NCI-H510A treated with DMSO at 0.1 percent for 48 hours (cell line): ENCODE measurements at places on chromosomes 11 and 22.

DNA sequence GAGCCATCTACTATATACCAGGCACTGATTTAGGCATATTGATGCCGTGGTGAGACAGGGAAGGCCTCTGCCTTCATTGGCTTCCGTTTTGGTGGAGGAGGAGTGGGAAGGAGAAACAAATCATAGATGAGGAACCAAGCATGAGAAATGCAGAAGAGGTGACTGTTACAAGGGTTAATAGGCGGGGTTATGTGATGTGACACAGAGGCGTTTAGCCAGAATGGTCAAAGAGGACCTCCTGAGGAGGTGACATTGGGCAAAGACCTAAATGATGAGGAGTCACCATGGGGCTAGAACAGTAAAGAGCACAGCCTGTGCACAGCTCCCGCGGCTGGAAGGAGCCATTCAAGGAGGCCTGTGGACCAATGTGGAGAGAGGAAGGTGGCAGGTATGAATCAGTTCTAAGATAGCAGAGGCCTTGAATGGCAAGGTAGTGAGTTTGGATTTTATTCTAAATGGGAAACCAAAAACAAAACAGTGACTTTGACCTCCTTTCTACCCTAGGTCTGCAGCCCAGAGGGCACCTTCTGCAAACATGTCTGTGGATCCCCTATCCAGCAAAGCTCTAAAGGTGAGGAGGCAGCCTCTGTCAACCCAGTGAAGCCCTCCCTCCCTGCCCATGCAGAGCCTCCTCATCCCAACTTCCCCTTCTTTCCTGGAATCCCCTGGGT, 11.7 kb downstream of the MAFF start:
- no peak for DNase-seq

DNA sequence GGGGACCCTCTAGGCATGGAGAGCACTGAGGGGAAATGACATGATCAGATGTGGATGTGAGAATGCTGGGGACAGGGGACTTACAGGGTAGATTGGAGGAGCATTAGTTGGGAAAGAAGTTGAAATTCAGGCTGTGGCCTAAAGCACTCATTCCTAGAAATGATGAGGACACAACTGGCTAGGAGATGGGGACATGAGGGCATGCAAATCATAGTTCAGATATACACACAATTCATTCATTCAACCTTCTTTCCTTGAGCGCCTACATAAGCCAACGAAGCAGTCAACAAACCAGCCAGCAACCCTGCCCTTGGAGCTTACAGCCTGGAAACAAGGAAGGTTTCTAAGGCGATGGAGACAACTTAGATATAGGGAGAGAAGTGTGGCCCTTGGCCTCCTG, 14.2 kb downstream of the CSF2RB start:
- no peak for DNase-seq

DNA sequence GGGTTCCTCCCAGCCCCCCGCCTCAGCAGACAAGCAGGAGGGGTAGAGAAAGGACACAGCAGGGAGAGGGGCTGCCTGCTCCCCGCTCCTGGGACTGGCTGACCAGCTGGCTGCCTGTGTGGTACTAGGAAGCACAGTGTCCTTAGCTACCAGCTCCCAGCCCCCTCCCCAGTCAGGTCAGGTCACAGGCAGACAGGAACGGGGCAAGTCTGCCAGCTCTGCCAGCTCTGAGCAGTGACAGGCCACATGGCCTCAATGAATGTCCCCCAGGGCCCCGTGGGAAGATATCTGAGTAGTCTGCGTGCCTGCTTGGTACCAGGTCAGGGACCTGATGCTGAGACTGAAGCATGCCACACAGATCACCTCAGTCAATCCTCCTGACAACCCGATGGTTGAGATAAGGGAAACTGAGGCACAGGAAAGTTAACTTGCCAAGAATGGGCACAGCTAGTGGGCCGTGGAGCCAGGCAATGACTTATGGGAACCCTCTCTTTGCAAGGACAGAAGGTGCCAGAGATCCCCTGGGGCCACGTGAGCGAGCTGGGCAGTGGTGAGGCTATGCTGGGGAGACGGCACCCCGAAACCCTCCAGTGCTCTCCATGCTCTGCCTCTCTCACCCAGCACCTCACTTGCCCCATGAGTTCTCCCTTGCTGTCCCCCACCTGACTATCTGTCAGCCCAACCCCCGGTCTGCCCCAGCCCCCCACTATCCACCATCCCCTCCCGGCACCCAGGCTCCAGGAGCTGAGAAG, 13.8 kb upstream of the MFNG start:
- no peak for DNase-seq

- no peak for DNase-seq
Observed at GRCh38 chr22:43337385-43337784, 5.8 kb downstream of the SCUBE1 start.

- no peak for DNase-seq
Observed at GRCh38 chr11:100536979-100537378, 150.1 kb upstream of the ARHGAP42 start.

GRCh38 chr22:49930596-49931412, 12.4 kb downstream of the CRELD2 start:
- DNase-seq: peak; percentile 54

GRCh38 chr11:70502677-70503467, 104.5 kb downstream of the CTTN start:
- DNase-seq: peak; percentile 87

DNA sequence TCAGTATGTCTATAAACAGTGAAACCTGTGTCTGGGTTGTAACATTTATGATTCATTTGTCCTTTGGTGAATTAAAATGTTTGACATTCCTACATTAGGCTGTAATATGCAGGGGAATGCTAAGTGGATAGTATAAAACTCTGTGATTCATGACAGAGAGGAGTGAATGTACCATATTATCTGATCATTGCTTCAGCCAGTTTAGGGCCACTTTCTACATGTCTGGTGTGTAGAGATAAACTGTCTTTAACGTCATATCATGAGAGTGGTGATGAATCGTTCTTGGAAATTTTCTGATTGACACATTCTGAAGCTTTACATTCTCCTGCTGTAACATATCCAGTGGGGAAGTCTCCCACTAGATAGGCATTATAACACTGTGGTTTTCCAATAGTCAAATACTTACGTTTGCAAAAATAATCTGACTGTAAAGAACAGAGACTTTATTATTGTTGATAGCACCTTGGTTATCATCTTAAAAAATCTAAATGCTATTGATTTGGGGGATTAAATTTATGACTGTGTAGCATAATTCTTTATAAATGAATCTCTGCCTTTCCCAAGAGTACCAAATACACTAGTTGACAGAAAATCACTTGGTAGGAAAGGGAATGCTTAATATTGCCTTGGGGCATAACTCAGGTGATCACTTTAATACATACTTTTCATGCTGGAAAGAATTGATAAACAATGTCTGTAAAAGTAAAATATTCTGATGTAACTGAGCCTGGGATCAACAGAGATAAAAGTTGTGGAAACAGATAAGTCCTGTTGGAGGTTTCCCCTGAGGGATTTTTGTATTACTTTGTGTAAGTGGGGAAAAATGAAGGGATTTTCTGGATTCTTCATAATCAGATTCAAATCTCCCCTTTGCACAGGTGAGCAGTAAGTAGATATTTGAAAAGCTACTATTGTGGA, 427.9 kb downstream of the JRKL start:
- DNase-seq: no peak

- DNase-seq: no peak
Observed at GRCh38 chr22:36492109-36492508, 10.7 kb upstream of the TXN2 start.

DNA sequence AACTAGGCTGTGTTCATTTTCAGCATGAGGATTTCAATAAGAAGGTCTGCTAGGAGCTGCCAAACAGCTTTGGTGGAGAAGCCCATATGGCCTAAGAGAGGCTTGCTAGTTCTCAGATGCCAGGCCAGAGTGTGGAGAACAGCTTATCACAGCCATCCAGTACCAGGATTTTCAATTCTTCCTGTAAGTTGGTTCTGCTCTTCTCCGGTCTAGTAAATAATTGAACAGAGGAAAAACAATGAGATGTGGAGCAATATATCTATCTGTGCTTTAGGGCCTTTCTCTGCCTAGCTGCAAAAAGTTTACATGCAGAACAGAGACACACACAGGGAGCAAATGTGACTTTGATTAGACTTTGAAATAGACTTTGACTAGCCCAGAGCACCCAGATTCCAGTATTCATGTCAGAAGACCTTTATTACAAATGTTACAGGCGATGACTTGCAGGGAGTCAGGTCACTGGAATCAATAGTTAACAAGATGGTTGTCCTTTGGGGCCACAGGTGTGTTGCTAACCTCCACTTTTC, 19.8 kb upstream of the PPP2R1B start:
- DNase-seq: no peak

GRCh38 chr11:61172888-61173287, 11.7 kb upstream of the VPS37C start:
- DNase-seq: no peak

GRCh38 chr11:127440616-127441015, 440.0 kb upstream of the KIRREL3 start:
- no peak for DNase-seq

GRCh38 chr11:30619767-30620166, 33.6 kb upstream of the MPPED2 start:
- DNase-seq: no peak

GRCh38 chr11:35166369-35167360, 27.7 kb downstream of the CD44 start:
- DNase-seq: no peak

GRCh38 chr11:122195790-122196189, 79.8 kb upstream of the BLID start:
- no peak for DNase-seq
